ENCODE measurements at places on chromosomes 7 and 10. TPM values are rescaled to one million over a fixed set of nuclear protein-coding genes. Genes with fewer than 3 reads are reported as not detected.
A peak's percentile ranks its signal among the peaks of the same experiment; 100 is the strongest.

DNA sequence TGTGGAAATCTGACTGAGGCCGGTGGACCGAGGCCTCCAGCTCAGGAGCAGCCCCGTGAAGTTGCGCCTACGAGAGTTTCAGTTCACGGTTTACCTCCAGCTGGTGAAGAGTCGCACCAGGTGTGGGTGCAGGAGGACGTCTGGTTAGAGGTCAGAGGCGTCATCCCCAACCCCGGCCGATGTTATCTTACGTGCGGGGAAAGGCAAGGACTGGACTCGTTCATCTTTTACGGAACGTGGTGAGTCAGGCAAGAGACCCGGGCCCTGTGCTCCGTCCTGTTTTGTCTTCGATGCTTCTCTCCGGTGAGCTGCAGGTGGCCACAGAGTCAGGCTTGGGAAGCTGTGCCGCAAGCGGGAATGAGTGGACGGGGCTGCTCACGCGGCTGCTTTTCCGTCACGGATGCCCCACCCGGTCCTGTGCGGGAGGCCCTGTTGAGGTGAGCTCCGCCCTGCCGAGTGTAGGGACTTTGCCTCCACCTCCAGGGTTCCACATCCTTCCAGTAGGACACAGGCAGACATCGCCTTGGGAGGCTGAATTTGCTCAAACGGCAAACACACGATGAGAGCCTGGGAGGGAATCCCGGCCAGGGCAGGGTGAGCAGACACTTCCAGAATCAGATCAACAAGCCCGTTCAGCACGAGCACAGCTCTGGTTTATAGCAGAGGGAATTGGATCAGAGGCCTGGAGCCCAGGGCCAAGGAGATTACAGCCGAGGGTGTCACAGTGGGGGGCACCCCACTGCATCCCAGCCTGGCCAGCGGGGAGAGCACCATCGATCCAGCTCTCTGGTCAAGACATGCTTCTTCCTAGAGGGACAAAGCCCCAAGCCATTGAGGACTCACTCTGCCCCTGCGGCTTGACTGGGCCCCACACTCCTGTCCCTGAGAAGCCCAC lies 50.1 kb upstream of the INPP5A start:
- H3K27ac ChIP-seq = no peak overlapping the region
- no peaks in the 10 kb centered on the region for H3K27me3 ChIP-seq
- H3K4me3 ChIP-seq = no peak overlapping the region
- H3K4me1 ChIP-seq = peaks cover 5% of the 10 kb centered on the region

DNA sequence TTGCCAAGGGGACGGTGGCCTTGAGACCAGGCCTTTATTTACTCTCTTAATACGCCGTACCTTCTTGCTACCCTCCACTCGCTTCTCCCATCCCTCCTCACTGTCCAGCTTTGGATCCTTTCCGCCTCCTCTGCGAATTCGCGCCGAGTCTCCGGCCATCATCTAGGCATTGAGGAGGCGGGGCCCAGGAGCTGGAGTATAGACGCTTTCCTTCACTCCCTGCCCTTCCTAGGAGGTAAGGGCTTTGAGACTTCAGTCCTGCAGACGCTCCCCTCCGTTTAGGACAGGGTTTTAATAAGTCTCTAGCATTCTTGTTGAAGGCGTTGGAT lies 538 bp downstream of the TFAM start:
- H3K36me3 ChIP-seq = peaks cover 40% of the 10 kb centered on the region
- H3K27me3 ChIP-seq = no peaks in the 10 kb centered on the region

DNA sequence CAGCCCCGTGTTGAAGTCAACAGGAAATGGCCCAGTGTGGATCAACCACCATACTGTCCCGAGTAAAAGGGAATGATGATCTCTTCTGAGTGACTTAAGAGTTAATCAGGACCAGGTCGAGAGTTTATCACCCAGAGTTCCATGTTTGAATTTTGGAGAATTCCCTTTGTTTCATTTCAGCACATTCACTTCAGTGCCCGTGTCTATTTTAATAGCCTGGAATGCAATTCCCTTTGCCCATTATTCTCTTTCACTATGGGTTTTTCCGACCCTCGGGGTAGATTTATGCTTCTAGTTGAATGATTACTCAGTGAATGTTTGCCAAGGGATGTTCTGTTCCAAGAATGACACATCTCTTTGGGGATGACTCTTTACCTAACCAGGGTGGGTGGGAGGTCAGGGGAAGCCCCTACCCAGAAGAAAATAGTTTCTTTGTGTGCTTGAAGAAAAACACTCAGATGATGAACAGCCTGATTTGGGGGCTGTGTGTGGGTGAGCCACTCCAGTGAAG lies 594.9 kb downstream of the INHBA start:
- no peak for DNase-seq
- no peak overlapping the region for H3K27ac ChIP-seq
- peaks cover 18% of the 10 kb centered on the region for H3K4me1 ChIP-seq
- H3K4me3 ChIP-seq = peak overlapping the region; percentile 9
- H3K27me3 ChIP-seq = no peaks in the 10 kb centered on the region

DNA sequence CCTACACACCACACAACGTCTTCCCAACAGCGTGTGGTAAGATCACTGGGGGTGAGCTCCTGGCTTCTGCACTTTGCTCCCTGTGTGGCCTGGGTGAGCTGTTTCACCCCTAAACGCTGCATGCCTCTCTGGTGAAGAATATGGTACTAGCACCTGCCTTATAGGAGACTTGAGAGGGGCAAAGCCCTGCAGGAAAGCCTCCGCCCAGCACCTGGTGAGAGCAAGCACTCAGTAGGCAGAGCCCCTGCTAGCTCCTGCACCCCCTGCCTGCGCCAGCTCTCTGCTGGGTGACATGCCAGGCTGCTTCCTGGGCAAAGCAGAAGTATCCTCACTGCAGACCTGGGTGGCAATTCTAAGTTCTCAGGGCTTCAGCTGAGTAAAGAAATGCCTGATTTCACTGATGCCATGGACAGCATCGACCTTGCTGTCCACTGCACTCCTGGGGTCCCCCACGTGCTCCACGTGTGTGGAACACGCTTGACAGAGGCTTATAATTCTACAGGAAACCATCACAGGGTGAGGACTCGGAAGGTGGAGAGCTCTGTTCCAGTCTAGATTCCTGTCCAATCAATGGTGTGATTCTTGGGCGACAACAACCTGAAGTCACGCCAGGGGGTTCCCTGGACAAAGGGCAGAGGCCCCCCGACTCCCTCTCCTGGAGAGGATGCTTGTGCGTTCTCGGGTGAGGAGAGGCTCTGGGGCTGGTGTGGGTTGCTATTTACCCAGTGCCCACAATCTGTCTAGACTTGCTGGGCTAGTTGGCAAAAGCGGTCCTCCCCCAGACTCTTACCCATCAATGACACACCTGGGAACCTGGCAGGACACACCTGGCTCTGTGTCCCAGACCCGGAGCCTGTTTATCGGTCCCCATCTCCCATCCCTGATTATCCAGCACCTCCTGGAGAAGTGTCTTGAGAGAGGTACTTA lies 5.0 kb upstream of the CALML5 start:
- H3K4me3 ChIP-seq = no peak overlapping the region
- no peaks in the 10 kb centered on the region for H3K27me3 ChIP-seq
- H3K36me3 ChIP-seq = no peaks in the 10 kb centered on the region
- no peak for DNase-seq

GRCh38 chr10:80861882-80862281 lies 324.2 kb downstream of the SH2D4B start:
- H3K27me3 ChIP-seq = no peaks in the 10 kb centered on the region

DNA sequence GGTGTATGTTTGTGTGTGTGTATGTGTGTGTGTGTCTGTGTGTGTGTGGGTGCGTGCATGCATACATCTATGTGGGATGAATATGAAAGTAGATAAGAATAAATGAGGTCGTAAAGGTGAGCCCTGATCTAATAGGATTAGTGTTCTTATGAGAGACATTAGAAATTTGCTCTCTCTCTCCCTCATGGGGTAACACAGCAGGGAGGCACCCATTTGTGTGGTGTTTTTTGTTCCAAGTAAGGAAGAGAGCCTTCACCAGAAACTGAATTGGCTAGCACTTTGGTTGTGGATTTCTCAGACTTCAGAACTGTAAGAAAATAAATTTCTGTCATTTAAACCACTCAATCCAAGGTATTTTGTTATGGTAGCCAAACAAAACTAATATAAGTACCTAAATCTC lies 353.7 kb upstream of the CHRM2 start:
- DNase-seq = no peak
- no peak overlapping the region for H3K27ac ChIP-seq
- no peaks in the 10 kb centered on the region for H3K4me1 ChIP-seq
- H3K4me3 ChIP-seq = no peak overlapping the region
- H3K36me3 ChIP-seq = no peaks in the 10 kb centered on the region

- H3K4me3 ChIP-seq = no peak overlapping the region
- no peaks in the 10 kb centered on the region for H3K36me3 ChIP-seq
- no peak overlapping the region for H3K27ac ChIP-seq
- H3K4me1 ChIP-seq = no peaks in the 10 kb centered on the region
Measured at GRCh38 chr7:101650579-101651081, 21.5 kb upstream of the MYL10 start.

DNA sequence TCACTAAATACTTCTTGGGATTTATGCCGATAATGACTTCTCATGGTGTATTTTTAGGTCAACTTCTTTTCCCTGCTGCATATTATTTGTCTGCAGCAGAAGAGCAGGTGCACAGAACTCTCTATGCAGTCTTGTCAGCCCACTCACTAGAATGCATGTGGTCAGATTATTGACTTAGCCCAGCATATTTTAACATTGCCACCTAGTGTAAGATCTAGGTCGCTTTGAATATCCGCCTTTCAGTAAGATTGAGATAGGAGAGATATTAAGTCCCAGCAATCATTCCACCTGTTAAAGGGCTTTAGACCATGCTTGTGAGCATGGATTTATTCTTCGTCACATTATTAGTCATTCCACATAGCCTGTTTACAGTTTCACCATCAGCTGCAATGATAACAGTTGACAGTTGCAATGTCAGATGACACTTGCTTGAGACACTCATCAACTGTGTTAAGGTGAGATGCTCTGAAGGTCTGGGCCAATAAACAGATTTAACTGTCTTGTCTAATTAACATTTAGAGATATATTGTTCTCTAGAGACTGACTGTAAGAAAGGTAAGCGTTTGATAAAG lies 491.7 kb downstream of the ARL4A start:
- no peaks in the 10 kb centered on the region for H3K36me3 ChIP-seq
- H3K27ac ChIP-seq = no peak overlapping the region
- H3K4me1 ChIP-seq = peaks cover 6% of the 10 kb centered on the region
- no peaks in the 10 kb centered on the region for H3K27me3 ChIP-seq
- no peak overlapping the region for H3K4me3 ChIP-seq
- no peak for DNase-seq

- no peaks in the 10 kb centered on the region for H3K27me3 ChIP-seq
- H3K36me3 ChIP-seq = no peaks in the 10 kb centered on the region
Measured at GRCh38 chr7:143479055-143479766, 1.5 kb downstream of the TAS2R41 start.

DNA sequence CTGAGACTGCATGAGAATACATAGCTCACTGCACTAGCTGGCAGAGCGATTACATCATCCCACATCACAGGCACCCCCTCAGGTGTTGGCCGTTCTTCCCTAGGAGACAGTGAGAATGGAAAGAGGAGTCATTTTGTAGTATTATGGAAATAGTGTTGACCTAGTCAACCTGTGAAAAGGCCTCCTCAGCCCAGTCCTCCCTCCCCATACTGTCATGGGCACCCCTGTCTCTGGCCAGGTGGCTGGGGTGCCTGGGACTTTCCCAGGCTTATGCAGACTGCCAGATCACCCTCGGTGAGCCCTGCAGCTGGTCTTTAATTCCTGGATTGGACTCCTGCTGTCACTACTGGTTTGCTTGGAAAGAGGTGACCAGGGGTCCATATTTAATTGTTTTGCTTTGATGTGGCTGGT lies 4.0 kb downstream of the INPP5A start:
- no peak for DNase-seq
- H3K4me3 ChIP-seq = no peak overlapping the region
- H3K36me3 ChIP-seq = no peaks in the 10 kb centered on the region
- peaks cover 51% of the 10 kb centered on the region for H3K4me1 ChIP-seq
- H3K27me3 ChIP-seq = no peaks in the 10 kb centered on the region
- H3K27ac ChIP-seq = peak overlapping the region; percentile 85

- no peaks in the 10 kb centered on the region for H3K4me1 ChIP-seq
- no peaks in the 10 kb centered on the region for H3K36me3 ChIP-seq
- H3K27me3 ChIP-seq = no peaks in the 10 kb centered on the region
Measured at GRCh38 chr7:3980300-3980643, 679.2 kb downstream of the SDK1 start.

- DNase-seq = no peak
- no peaks in the 10 kb centered on the region for H3K4me1 ChIP-seq
- H3K36me3 ChIP-seq = no peaks in the 10 kb centered on the region
- no peaks in the 10 kb centered on the region for H3K27me3 ChIP-seq
- H3K4me3 ChIP-seq = no peak overlapping the region
Measured at GRCh38 chr7:82818171-82818570, 344.5 kb downstream of the PCLO start.

DNA sequence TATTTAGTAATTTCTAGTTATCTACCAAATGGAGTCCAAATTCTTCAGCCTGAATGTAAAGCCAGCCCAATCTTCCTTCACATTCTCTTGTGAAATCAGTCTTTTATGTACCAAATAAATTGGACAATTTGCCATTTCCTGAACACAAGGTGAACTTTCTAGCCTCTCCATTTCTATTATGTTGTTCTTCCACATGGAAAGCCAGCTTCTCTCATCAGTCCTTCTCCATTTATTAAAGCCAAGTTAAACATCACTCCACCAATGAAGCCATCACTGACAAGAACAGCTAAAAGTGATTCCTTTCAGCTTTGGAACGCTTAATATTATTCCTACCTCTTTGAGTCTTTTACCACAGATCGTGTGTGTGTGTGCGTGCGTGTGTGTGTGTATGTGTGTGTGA lies 88.4 kb downstream of the VPS41 start:
- no peaks in the 10 kb centered on the region for H3K36me3 ChIP-seq
- DNase-seq = no peak
- no peaks in the 10 kb centered on the region for H3K27me3 ChIP-seq
- no peak overlapping the region for H3K27ac ChIP-seq
- no peak overlapping the region for H3K4me3 ChIP-seq

GRCh38 chr7:105672801-105673200 lies 91.5 kb upstream of the EFCAB10 start:
- H3K4me3 ChIP-seq = no peak overlapping the region
- DNase-seq = no peak
- no peaks in the 10 kb centered on the region for H3K36me3 ChIP-seq
- H3K4me1 ChIP-seq = peaks cover 7% of the 10 kb centered on the region

The ITIH5 gene
- total RNA-seq = 2.2 TPM

The HYAL4 gene
- total RNA-seq = 3.0 TPM

The OR9A2 gene
- not detected for total RNA-seq

The GUSB gene
- 22.7 TPM for total RNA-seq

The CPA4 gene
- 11.4 TPM for total RNA-seq

The MMD2 gene
- not detected for total RNA-seq

The SDHAF3 gene
- total RNA-seq = 13.6 TPM

The CAV2 gene
- total RNA-seq = 31.8 TPM

The SCIN gene
- 3.4 TPM for total RNA-seq

The OR2A5 gene
- not detected for total RNA-seq

The ASAH2 gene
- 5.9 TPM for total RNA-seq

The SRGN gene
- 58.7 TPM for total RNA-seq
